CD4-positive, alpha-beta T cell treated with Interferon alpha-2 for 1 hour (primary cell): ENCODE measurements at places on chromosomes 2 and 18.

GRCh38 chr2:134397146-134397896 lies 143.4 kb downstream of the MGAT5 start:
- no peak for DNase-seq

DNA sequence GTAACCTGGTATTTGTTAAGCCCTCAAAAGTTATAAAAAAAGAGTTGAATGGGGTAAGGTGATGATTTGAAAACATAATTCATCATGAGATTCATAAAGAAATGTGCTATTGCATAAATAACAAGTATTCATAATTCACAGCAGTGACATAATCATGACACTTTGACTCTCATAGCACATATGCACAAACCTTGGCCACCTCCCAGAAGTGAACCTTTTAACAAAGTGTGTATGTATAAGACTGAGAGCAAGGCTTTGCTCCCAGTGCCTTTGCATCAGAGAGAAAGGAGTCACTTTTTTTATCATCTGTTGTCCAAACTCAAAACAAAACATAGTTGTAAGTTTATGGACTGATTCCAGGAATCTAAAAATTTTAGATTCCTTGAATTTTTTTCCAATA lies 15.0 kb upstream of the HTR2B start:
- no peak for DNase-seq

DNA sequence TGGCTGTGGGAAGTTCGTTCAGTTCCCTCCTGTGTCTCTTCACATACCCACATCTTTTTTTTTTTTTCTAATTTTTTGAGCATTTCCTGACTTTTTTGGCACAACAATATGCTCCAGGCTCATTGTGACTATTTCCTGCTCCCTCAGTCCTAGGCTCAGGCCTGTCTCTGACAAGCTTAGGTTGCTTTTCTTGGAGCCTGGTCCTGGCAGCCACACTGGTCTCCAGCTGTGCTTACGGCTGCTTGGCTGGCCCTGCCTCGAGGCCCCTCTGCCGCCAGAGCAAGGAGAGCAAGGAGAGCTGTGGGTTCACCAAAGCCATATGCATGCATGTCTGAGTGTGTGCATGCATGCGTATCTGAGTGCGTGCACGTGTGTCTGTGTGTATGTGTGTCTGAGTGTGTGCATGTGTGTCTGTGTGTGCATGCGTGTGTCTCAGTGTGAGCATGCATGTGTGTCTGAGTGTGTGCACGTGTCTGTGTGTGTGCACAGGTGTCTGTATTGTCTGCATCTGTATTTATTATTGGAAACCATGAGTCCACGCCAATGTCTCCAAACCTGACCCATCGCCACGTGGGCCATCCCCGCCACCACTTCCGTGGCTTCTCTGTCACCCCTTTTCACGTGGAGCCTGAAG lies 766.1 kb upstream of the SALL3 start:
- DNase-seq, result no peak

- DNase-seq, result no peak
Observed at GRCh38 chr18:35490894-35491699, 6.7 kb downstream of the INO80C start.

DNA sequence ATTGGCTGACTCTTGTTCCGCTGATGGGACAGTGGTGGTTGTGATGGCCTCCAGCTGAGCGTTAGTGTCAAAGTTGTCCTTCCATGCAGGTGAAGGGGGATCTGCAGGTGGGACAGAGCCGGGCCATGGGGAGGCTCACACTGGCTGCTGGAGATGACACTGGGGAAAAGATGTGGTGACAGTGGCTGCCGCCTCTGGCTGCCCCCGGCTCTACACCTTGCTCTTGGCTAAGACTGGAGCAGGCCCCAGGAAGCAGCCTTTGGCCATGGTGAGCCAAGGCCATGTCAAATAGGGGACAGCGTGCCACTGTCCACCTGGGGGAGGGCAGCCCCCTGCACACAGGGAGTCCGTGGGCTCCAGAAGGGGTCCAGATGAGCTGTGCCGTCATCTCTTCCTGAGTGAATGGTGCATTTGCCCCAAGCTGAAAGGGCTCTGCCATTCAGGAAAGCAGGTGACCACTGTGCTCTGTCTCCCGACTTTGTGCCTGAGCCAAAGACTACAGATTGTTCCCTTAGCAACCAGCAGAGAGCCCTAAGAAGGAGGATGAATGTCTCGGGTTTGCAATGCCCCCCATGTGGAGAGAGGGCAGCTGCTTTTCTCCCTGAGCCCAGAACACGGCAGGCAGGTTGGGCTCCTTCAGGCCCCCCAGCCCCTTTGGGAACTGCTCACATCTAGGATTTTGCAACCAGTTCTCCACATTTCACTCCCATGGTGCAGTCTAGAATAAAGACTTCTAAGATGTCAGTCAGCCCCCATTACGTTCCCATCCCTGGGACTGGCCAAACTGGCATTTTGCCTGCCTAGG lies 79.1 kb upstream of the BCL2L11 start:
- no peak for DNase-seq

- no peak for DNase-seq
Observed at GRCh38 chr18:8084160-8084559, 517.0 kb downstream of the PTPRM start.

DNA sequence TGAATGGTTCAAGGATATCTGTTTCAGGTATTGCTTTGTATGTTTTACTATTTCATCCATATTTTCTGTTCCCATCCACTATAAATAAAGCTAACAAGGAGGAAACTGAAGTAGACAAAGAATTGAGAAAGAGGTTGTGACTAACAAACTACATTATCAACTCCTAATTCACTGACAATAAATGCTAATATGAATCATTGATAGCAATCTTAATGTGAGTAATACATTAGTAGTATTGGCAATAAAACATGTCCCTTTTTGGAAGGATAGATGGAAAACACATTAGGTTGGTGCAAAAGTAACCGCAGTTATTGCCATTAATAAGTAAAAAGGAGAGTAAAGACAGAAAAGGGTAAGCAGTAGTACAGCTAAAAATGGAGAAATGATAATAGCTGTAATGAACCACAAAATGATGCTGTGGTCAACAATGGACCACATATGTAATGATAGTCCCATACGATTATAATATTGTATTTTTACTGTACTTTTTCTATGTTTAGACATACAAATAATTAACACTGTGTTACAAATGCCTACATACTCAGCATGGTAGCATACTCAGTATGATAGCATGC lies 104.7 kb downstream of the THADA start:
- no peak for DNase-seq

DNA sequence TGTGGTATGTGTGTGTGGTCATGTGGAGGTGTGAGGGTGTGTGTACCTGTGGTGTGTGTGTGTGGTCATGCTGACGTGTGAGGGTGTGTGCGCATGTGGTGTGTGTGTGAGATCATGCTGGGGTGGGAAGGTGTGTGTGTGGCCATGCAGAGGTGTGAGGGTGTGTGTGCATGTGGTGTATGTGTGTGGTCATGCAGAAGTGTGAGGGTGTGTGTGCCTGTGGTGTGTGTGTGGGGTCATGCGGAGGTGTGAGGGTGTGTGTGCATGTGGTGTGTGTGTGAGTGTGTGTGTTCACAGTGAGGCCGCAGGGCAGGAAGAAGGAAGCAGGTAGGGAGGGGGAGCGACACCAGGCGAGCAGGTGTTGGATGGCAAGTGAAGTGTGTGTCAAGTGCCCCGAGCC lies 259.0 kb downstream of the LOXHD1 start:
- DNase-seq, result peak; percentile 5

- no peak for DNase-seq
Observed at GRCh38 chr2:208034503-208035140, 9.3 kb upstream of the PLEKHM3 start.

GRCh38 chr18:59268721-59269562 lies 4.3 kb downstream of the RAX start:
- DNase-seq, result peak; percentile 8

DNA sequence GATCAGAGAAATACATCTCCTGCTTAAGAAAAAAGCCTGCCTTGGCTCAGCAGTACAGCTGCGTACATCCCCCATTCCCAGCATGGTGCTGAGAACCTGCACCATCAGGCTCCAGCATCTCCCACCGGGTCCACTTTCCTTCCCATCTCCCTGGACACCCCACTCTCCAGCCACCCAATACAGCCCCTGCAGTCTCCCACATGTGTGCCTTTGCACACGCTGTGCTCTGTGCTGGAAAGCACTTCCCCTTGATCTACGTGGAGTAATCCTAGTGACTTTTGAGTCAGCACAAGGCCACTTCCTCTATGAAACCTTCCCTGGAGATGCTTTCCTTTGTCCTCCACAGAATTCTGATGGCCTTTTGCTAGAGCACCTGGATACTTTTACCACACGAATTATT lies 17.0 kb downstream of the STAT1 start:
- DNase-seq, result no peak

GRCh38 chr2:114442510-114442909 lies at the start of gene DPP10:
Gene DPP10, plus strand, starts transcription at chr2:114442641.
- no peak for DNase-seq

- no peak for DNase-seq
Observed at GRCh38 chr2:74364533-74365505, 15.3 kb downstream of the DCTN1 start.

- DNase-seq, result no peak
Observed at GRCh38 chr2:170073288-170073687, 104.7 kb upstream of the MYO3B start.

GRCh38 chr2:196535742-196536141 lies 103.8 kb upstream of the CCDC150 start:
- no peak for DNase-seq

DNA sequence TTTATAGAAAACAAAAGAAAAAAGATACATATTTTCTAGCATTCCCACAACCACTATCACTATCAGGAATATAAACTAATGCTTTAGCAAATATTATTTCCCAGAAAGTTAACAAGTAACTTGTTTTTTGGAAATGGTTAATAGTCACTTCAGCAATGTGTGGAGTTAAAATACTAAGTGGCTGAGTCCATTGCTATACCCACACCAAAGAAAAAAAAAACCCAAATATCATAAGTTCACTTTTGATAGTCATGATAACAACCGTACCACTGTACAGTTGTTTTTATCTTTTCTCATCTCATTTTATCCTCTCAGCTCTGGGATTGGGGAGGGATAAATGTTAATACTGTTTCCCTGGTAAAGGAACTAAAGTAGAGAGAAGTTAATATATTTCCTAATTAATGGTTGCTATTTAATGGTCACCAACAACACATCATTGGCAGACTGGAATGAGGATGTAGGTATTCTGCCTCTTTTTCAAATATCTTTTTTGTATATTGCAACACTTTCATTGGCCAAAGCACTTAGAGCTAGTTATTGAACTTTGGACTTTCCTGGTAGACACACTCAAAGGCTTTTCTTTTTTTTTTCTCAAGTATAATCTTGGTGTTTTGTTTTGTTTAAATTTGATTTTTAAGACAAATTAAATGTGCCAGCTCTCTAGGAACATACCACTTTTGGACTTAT lies 18.4 kb upstream of the KANSL1L start:
- no peak for DNase-seq
